Brain microvascular endothelial cell (primary cell): ENCODE measurements at places on chromosomes 4 and X.
A peak's percentile ranks its signal among the peaks of the same experiment; 100 is the strongest.

- DNase-seq, result peak; percentile 1
These were observed 38.0 kb downstream of the MAGEE2 start for GRCh38 chrX:75746891-75747639.

- DNase-seq, result no peak
These were observed 37.5 kb downstream of the HERC3 start for GRCh38 chr4:88629826-88630225.

GRCh38 chr4:3366893-3367775, 74.3 kb downstream of the RGS12 start:
- DNase-seq, result no peak

- no peak for DNase-seq
These were observed 25.4 kb upstream of the VSIG1 start for GRCh38 chrX:108019382-108019875.

- DNase-seq, result no peak
These were observed 32.0 kb upstream of the TENT5D start for GRCh38 chrX:80388206-80388605.
